ENCODE measurements at places on chromosomes 2 and 18. TPM values are rescaled to one million over a fixed set of nuclear protein-coding genes. Genes with fewer than 3 reads are reported as not detected.

Gene SFTPB
- not detected for total RNA-seq

Gene CNGA3
- total RNA-seq, result 7.1 TPM

Gene IGFBP2
- 176 TPM for total RNA-seq

Gene GPR45
- 0.39 TPM for total RNA-seq

Gene EFHD1
- total RNA-seq, result 13.7 TPM

Gene OTOS
- total RNA-seq, result not detected

Gene FAM98A
- 40.7 TPM for total RNA-seq

- no peaks in the 10 kb centered on the region for H3K27me3 ChIP-seq
- H3K27ac ChIP-seq, result no peak overlapping the region
- no peaks in the 10 kb centered on the region for H3K4me1 ChIP-seq
These were observed 38.3 kb upstream of the NRP2 start for GRCh38 chr2:205644018-205644417.

DNA sequence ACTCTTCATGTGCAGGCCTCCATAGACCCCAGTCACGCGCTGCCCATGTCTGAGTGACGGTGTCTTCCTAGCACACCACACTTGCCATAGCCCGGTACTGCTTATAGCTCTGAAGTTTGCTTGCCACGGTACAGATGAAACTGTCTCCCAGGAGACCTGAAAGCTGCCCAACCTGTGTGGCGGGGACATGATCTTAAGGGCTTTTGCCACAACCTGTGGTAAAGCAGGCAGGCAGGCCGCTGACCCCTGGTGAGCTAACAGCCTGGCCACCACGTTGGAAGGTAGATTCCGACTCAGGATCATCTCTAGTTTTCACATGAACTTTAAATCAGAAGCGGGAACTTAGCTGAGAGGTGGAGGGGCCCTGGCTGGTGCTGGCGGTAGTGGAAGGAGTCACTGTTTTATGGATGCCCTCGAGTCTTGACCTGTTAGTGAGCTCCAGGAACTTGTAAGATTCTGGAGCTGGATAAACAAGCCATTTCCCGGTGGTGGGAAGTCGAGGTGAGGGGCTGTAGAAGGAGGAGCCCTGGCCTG, 153.3 kb downstream of the ZNF236 start:
- H3K36me3 ChIP-seq, result peaks cover 20% of the 10 kb centered on the region
- DNase-seq, result no peak
- no peak overlapping the region for H3K27ac ChIP-seq
- H3K27me3 ChIP-seq, result no peaks in the 10 kb centered on the region
- H3K4me1 ChIP-seq, result peaks cover 44% of the 10 kb centered on the region
- no peak overlapping the region for H3K4me3 ChIP-seq

DNA sequence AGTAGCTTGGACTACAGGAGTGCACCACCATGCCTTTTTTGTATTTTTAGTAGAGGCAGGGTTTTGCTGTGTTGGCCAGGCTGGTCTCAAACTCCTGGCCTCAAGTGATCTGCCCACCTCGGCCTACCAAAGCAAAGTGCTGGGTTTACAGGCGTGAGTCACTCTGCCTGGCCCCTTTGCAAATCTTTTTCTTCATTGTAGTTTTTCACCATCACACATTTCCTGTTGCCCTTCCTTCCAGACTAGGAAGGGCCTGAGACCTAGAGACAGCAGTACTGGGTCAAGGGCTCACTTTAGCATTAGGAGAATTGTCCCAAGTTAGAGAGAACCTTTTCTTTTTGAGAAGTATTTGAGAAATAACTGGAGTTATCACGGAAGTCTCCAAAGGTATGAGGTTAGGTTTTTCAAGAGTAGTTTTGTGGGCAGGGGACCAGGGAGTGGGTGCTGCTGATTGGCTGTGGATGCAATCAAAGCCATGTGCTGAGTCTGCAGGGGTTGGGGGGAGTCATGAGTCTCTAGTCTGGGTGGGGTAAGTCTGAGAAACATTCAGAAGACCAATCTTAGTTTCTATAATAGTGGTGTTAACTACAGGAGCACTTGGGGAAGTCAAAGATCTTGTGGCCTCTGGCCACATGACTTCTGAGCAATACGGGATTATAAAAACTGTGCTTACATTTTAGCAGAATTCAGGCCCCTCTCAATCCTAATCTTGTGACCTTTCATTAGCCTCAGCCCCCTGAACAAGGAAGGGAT, 23.7 kb downstream of the B3GNT2 start:
- no peaks in the 10 kb centered on the region for H3K36me3 ChIP-seq
- H3K4me1 ChIP-seq, result peaks cover 10% of the 10 kb centered on the region

DNA sequence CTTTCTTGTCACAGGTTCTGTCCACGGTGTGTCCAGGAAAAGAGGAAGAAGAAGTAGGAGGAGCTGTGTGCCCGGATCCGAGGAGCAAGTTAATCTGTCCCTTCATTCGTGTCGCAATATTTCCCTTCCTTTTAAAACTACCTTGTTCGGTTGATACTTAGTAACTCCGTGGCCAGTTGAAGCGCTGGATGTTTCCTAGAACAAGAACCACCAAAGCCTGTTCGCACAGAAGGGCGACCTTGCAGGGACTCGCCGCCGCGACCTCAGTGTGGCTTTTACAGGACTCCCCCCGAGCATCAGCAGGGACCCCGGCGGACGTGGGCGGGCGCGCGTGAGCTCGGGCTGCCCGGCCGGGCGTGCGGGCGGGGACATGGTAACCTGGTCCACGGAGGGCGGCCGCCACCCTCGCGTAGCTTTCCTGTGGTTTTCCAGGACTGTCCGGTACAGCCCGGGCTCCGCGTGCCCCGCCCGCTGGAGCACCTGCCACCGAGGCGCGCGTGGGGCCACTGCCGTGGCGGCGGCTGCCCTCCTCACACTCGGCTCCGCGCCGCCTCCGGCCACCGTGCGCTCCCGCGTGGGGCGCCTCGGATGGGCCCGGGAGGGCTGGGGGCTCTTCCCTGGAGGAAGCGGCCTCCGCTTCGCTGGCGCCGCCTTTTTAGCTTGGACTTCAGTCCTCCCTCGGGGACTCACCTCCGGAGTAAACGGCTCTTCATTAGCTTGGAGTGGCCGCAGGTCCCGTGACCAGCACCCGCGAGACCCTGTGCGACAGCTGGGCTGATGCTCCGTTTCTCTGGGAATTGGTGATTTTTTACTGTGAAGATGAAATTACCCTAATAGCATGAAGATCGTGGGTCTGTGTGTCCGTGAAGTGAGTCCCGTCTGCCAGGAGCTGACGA, 9.2 kb upstream of the D2HGDH start:
- no peaks in the 10 kb centered on the region for H3K27me3 ChIP-seq
- H3K27ac ChIP-seq, result no peak overlapping the region
- H3K4me3 ChIP-seq, result no peak overlapping the region
- no peaks in the 10 kb centered on the region for H3K4me1 ChIP-seq
- DNase-seq, result no peak

DNA sequence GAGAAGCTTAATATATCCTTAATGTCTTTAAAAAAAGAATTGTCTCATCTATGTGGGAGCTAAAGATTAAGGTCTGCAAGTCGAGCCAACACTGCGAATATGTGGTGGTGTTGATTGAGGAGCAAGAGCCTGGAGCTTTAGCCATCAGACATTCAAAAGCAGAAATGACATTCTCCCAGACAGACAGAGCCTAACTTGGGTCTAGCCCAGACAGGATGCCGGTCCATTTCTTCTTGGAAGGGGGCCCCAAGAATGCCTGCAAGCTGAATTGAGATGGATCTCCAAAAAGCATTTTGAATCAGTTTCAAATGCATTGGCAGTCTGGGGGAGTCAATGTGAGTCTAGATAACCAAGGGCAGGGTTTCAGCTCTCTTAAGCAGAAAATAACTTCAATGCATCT, 30.1 kb upstream of the EML4 start:
- peaks cover 16% of the 10 kb centered on the region for H3K4me1 ChIP-seq
- no peak overlapping the region for H3K4me3 ChIP-seq
- no peaks in the 10 kb centered on the region for H3K36me3 ChIP-seq

DNA sequence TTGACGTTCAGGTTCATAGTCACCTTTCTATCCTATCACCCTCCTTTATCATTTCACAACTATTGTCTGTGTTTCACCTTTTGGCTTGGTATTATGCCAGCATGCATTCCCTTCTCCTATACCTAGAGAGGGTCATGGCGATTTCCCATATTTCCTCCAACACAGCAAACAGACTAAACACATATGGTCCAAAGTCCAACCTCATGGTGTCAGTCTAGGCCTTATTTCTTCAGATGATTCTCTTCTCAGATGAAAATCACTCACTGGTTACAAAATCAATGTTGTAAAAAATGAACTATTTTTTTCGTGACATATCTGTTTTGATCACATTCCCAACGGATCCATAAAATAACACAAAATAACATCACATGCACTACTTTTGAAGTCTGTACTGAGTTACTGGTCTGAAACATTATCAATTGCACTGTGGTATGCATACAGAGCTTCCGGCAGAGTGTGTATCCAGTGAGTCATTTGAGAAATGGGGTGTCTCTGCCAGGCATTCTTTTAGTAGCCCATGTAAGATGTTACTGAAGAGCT, 204.8 kb upstream of the GALNT5 start:
- no peak for DNase-seq
- H3K36me3 ChIP-seq, result no peaks in the 10 kb centered on the region
- no peaks in the 10 kb centered on the region for H3K27me3 ChIP-seq
- H3K4me1 ChIP-seq, result no peaks in the 10 kb centered on the region
- no peak overlapping the region for H3K27ac ChIP-seq

GRCh38 chr2:129056309-129056958, 737.8 kb upstream of the HS6ST1 start:
- no peak overlapping the region for H3K4me3 ChIP-seq
- H3K4me1 ChIP-seq, result peaks cover 7% of the 10 kb centered on the region
- DNase-seq, result no peak
- no peaks in the 10 kb centered on the region for H3K36me3 ChIP-seq
- H3K27ac ChIP-seq, result no peak overlapping the region

GRCh38 chr2:160294339-160294803, 94.3 kb upstream of the ITGB6 start:
- DNase-seq, result no peak
- H3K4me1 ChIP-seq, result no peaks in the 10 kb centered on the region
- no peaks in the 10 kb centered on the region for H3K36me3 ChIP-seq
- H3K27ac ChIP-seq, result no peak overlapping the region
- H3K27me3 ChIP-seq, result no peaks in the 10 kb centered on the region

GRCh38 chr2:204060841-204061240, 124.3 kb downstream of the ICOS start:
- no peak for DNase-seq
- H3K4me1 ChIP-seq, result no peaks in the 10 kb centered on the region
- no peaks in the 10 kb centered on the region for H3K36me3 ChIP-seq
- H3K27ac ChIP-seq, result no peak overlapping the region
- H3K27me3 ChIP-seq, result no peaks in the 10 kb centered on the region

Measured in spinal cord (tissue), 10 donors.